ENCODE measurements at places on chromosomes 16 and 17. TPM values are rescaled to one million over a fixed set of nuclear protein-coding genes. Genes with fewer than 3 reads are reported as not detected.

The KRTAP4-6 gene
- polyA plus RNA-seq = not detected

DNA sequence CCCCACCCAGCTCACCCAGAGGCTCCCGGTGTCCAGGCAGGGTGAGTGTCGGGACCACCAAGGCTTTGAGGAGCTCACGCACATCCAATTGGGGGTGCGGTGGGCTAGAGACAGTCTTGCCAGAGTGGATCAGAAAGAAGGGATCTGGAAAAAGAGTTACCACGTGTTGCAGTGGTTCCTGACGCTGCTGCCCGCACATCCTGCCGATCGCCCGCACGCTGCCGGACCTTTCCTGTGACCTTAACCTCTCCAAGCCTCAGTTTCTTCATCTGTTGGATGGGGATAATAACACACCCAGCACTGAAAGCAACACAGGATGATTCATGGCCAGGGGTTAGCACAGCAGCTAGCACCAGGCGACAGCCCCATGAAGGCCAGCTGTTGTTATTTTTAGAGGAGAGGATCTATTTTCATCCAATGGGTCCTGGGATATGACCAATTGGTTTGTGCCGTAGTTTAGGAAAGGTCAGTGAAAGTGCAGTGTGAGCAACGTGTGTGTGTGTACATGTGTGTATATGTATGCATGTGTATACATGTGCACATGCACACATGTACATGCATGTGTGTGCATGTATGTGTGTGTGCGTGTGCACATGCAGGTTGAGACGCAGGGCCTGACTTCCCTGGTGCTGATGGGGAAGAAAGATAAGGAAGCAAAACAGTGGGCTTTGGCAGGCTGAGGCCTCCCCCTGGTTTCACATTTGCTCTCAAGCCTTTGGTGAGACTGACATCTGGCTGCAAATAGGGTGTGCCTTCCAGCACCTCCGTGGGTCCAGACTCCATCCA, 2.5 kb downstream of the ITGAX start:
- no peak for DNase-seq

The TCF25 gene
- 125 TPM for polyA plus RNA-seq

DNA sequence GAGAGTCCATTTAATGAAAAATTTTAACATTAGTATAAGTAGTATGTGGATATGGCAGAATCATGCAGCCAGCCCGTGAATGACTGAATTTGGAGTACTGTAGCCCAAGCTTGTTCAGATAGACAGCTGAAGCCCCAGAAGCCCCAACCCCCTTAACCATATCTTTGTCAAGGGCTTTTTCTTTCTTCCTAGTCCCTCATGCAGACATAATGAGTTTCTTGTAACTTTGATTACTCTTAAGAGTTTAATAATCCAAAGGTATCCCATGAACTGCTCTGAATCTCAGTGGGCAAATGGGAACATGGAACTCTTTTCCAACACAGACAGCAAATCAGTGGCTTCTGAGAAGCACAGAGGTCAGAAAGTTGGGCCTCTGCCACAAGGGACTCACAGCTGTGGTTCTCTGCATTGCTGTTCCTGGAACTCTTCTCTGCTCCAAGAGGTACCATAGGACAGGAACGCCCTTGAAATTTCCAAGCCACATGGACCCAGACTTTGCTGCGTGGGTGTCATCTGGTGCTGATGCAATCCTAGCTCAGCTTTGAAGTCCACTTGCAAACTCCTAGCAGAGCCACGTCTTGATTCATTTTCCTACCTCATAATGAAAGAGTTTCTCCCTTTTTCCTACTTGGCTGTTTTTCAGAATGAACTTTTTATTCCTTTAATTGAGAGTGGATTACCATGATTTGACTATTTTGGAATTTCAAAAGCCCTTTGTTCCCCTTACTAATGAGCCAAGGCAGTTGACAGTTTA, 18.1 kb downstream of the LYRM1 start:
- no peak for DNase-seq

The CA5A gene
- polyA plus RNA-seq = not detected

DNA sequence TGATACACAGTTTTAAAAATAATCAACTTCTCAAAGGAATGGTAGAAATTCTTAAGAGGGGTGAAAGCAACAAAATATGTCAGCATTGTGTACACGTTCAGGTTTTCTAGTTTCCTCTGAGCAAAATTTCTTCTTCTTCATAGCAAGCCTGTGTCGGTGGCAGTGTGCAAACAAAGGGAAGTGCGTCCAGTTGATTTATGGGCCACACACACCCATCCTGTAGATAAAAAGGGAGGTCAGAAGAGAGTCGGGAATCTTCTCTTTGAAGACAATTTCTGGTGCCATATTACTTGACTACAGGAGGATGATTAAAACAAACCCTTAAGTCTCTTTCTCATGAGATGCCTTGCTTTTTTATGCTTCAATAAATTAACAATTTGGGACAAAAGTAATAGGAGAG, 484.1 kb upstream of the SALL1 start:
- no peak for DNase-seq

Data from A549 (cell line).